Umbilical cord (tissue), 2 donors: ENCODE measurements at places on chromosomes 11 and 22.

- DNase-seq: no peak
These were observed 15.5 kb downstream of the FLI1 start for GRCh38 chr11:128709402-128709801.

GRCh38 chr11:12276831-12277475, 100.4 kb upstream of the PARVA start:
- DNase-seq: no peak

DNA sequence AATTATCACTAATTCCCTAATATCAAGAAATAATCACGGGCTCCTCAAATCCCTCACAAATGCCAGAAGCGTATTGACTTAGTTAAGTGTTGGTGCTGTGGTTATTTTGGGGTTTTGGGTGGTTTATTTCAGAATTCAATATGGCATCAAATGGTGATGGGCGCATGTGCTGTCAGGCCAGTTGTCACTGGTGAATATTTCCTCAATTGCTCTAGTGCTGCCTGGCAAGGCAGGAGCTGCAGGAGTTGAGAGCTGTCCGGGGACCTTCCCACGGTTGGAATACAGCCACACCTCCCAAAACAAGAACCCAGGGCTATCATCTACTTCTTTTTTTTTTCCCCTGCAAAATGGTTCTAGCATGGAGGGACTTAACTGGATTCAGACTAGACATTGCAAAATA, 10.3 kb downstream of the IGLL5 start:
- no peak for DNase-seq

- DNase-seq: peak; percentile 17
These were observed 492.9 kb upstream of the KIRREL3 start for GRCh38 chr11:127493330-127494022.

DNA sequence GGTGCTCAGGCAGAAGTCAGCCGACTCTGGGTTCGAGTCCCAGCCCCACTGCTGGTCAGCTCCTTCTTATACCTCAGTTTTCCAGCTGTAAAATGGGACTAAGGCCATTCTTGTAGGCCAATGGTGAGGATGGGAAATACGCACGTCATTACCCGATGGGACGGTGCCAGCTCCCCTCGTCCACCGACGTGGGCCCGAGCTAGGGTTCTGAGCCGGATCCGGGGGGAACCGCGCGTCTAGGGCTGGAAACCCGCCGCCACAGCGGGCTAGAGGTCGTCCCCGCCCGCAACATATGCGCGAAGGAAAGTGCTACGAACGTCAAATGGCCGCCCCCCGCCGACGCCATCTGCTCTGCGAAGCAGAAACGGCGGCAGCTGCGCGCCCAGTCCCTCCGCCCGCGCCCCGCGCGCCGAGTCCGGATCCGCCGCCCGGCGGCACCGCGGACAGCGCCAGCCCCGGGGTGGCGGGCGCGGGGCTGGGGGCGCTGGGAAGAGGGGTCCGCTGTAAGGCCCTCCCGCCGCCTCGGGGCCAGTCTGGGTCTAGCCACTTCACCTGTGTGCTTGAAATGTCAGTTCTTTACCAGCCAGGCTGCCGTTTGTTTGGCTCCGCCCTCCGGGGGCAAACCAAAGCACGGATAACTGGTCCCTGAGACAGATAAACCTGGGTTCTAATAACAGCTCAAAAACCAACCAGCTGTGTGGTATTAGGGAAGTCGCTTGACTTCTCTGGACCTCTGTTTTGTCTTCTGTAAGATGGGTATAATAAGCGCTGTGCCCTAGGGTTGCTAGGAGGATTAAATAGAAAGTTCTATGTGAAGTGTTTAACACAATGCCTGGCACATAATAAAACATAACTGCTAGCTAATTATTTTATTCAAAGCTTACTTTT, 103.5 kb upstream of the RCN1 start:
- no peak for DNase-seq
